Central memory CD4-positive, alpha-beta T cell (primary cell): ENCODE measurements at places on chromosomes 6 and 20.

GRCh38 chr20:346033-346639, 775 bp upstream of the NRSN2 start:
- DNase-seq, result no peak

DNA sequence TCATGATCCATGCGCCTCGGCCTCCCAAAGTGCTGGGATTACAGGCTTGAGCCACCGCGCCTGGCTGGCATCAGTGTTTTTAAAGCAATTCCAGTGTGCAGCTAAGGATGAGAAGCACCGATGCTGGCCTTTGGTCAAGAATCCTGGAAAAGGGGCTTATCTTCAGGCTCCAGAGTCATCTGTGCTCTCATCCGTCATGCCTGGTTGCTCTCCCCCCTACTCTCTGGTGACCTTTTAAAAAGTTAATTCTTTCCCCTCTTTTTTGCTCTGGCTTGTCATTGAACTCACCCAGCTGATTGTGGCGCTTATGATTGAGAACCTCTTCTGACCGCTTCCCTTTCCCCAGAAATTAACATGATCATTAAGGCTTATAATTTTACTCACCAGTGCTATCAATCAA, 28.7 kb downstream of the NR2E1 start:
- DNase-seq, result no peak

DNA sequence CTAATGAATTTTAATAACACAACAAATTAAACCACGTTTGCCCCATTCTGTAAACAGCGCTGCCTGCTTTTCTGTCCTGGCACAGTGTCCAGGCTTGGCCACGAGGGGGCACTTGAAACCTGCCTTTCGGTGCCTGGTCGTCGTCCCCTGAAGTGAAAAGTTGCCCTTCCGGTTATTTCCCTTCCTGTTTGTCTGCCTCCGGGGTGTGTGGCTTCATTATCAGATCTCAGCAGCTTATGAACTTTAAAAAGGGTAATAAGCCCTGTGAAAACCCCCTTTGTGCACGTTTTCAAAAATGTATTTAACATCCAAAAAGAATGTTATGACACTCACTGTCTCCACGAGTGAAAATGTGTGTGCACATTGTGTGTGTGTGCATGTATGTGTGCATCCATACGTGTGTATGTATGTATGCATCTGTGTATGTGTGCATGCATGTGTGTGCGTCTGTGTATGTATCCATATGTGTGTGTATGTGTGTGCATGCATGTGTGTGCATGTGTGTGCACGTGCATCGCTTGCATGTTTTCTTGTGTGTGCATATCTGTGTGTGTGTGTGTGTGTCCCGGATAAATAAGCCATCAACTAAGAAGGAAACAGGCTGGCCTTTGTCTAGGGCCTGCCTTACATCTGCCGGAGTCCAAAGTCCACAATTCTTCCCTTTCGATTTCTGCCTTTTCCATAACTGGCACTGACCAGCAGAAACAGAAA, 358.4 kb downstream of the THBS2 start:
- DNase-seq, result peak; percentile 65

- DNase-seq, result peak; percentile 50
Observed at GRCh38 chr20:53582574-53583351, 10.9 kb downstream of the ZNF217 start.

- no peak for DNase-seq
Observed at GRCh38 chr6:55017555-55018300, 156.6 kb upstream of the HCRTR2 start.

DNA sequence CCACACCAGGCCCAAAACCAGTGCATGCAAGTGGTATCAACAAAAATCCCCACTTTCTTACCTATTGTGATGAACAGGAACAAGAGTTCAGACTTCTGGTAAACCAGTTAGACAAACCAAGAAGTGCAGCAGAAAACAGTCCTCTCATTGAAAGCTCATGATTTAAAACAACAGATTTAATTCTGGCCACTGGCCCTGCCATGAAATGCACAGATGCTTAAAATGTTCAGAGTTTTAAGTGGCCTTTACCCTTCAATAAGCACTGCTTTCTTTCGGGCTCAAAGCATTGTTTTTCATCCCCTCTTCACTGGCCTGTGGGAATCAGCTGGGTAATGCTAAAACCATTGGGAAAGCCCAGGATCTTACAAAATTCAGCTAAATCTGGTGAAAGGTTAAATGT, 102.4 kb upstream of the ISM1 start:
- DNase-seq, result no peak

DNA sequence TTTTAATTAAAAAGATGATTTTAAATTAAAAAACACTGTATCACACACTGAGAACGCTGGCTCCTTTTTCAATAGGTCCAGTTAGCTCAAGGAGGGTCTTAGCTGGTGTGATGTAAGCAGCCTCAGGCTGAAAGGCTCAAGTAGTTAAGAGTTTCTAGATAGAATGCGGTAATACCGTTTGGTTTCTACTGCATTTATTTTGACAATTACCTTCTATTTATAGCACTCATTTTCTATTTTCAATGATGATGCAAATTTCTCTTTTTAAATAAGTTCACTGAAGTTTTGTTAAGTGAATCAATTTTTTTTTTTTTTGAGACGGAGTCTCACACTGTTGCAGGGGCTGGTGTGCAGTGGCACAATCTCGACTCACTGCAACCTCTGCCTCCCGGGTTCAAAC, 87.1 kb downstream of the PREX1 start:
- DNase-seq, result no peak

DNA sequence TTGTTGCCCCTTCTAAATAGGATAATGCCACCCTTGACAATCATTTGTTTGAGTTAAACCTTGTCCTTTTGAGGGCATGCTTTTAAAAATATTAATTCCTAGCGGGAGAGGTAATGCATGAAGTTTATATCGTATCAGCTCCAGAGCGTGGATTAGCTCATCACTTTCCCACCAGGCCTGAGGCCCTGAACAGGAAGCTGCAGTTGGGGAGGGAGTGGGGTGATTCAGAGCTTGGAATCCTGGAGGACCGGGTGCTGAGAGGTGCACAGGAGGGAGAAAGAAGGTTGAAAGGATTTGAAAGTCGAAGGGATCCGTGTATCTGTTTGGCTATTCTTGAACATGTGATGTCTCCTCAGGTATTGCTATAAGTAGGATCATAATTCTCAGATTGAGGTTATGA, 25.0 kb downstream of the ZDHHC14 start:
- no peak for DNase-seq

GRCh38 chr6:99589907-99590493, 16.6 kb upstream of the PRDM13 start:
- no peak for DNase-seq

GRCh38 chr20:8918145-8918544, 150.7 kb upstream of the PLCB4 start:
- DNase-seq, result no peak

DNA sequence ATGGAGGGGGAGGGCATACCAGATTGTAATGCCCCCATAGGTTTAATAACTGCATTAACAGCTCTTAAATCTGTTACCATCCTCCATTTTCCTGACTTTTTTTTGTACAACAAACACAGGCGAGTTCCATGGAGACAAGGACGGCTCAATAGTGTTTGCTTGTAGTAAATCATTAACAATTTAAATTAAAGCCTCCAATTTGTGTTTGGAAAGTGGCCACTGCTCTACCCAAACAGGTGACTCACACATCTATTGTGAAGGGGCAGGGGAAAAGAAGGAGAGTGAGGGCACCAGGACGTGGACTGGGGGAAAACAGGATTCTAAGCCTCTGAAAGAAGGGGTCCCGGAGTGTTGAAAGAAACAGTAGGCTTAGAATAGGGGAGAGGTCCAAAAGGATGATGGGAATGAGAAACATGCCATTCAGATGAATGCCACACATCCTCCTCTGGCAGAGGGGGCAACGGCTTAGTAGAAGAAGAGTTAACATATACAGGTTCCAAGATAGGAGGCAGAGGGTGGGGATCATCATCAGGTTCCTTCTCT, 6.9 kb downstream of the GLYATL3 start:
- DNase-seq, result no peak
